ENCODE measurements at places on chromosomes 1 and 21. TPM values are rescaled to one million over a fixed set of nuclear protein-coding genes. Genes with fewer than 3 reads are reported as not detected.

CCDC30 gene
- total RNA-seq: 0.38 TPM

GBP6 gene
- not detected for total RNA-seq

RPE65 gene
- total RNA-seq: not detected

SLC30A2 gene
- not detected for total RNA-seq

SHISA4 gene
- total RNA-seq: 13.5 TPM

LAMC1 gene
- 1,153 TPM for total RNA-seq
